Ovary (tissue), 10 donors: ENCODE measurements at places on chromosomes 6 and 20.

DNA sequence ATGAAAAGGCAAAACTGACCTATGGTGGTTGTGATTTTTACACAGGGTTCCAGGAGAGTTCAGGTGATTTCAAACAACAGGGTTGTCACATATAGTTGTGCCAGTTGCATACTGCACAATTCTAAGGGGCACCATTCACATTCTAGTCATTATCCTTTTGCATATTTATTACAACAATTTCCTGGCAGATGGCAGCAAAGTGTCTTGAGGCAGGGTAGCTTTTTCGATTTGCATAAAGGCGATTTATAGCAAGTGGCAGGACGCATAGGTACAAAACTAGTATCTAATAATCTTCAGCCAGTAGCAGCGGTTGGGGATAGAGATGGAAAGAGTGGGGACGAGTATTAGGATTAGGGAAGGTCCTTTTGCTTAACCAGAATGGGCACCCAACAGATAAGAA, 46.5 kb upstream of the TRAF3IP2 start:
- no peak for DNase-seq

GRCh38 chr20:33889312-33889711, 78.2 kb downstream of the CHMP4B start:
- DNase-seq = no peak

GRCh38 chr6:25670793-25671513, 18.9 kb downstream of the SCGN start:
- no peak for DNase-seq

- DNase-seq = no peak
These were observed 139.9 kb downstream of the GRM4 start for GRCh38 chr6:34005901-34006531.

DNA sequence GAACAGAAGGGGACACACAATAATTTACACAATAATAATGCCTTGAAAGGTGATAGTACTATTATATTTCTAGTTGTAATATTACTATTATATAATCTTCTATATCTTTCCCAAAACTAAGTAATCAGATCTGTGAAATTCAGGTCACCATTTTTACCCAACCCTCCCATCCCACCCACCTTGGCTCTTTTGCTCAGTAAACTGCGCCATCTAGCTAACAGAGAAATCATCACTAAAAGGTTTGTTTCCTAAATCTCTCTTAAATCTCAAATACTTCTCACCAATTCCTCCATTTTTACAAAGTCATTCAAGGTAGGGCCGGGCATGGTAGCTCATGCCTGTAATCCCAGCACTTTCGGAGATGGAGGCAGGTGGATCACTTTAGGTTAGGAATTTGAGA, 83.4 kb downstream of the CDK19 start:
- no peak for DNase-seq

GRCh38 chr6:143545976-143546547, 34.5 kb upstream of the FUCA2 start:
- DNase-seq = no peak
